ENCODE measurements at places on chromosomes 12 and 14.

DNA sequence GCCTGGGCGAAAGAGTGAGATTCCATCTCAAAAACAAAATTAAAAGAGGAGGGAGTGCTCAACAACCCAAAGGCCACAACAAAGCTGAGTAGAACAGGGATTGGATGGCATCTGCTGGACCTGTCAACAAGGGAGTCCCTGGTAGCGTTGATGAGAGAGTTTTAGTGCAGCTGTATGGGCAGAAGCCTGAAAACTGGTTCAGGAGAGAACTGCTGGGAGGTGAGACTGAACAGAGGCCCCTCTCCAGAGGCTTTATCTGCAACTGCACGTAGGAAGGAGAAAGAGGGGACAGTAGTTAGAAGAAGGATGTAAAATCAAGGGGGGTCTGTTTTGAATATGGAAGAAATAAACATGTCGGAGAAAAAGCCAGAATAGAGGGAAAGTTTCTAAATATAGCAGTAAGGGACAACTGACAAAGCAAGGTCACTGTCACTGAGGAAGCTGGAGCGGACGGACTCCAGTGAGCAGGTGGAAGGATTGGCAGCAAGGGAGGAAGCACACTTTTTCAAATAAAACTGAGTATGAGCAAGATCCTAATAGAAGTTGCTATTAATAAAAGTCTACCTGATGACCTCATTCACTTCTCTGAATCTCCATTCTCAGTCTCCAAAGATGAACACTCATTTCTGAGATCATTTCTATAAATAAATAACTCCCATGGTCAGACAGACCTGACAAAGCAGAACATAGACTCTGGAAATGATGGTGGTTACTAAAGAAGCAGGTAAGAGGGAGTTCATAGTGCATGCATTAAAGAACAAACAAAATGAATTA, 11.8 kb upstream of the ATF1 start:
- peak; percentile 92 for DNase-seq

GRCh38 chr12:64826234-64826633, 1.8 kb downstream of the TBC1D30 start:
- DNase-seq, result peak; percentile 65

GRCh38 chr14:95097385-95097784, 59.9 kb downstream of the DICER1 start:
- no peak for DNase-seq

DNA sequence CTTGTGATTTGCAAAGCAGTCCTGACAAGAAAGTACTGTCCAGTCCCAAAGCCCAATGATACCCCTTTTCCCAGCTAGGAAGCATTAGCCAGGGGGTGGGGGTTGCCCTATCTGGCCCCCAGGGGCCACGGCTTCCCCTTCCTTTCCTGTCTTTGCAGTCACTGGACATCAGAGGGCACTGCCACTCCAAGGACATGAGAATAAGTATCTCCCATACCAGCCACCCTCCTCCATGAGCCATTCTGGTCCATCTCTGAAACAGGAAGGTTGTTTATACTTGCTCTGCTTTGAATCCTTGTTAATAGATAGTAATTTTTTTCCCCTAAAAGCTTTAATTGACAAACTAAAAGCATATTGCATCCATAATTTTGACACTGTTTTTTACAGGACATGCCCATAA, 29.7 kb downstream of the RBM19 start:
- no peak for DNase-seq

GRCh38 chr14:65065719-65066118, 36.6 kb downstream of the MAX start:
- no peak for DNase-seq

GRCh38 chr14:60381909-60382308, 104.0 kb downstream of the C14orf39 start:
- no peak for DNase-seq

DNA sequence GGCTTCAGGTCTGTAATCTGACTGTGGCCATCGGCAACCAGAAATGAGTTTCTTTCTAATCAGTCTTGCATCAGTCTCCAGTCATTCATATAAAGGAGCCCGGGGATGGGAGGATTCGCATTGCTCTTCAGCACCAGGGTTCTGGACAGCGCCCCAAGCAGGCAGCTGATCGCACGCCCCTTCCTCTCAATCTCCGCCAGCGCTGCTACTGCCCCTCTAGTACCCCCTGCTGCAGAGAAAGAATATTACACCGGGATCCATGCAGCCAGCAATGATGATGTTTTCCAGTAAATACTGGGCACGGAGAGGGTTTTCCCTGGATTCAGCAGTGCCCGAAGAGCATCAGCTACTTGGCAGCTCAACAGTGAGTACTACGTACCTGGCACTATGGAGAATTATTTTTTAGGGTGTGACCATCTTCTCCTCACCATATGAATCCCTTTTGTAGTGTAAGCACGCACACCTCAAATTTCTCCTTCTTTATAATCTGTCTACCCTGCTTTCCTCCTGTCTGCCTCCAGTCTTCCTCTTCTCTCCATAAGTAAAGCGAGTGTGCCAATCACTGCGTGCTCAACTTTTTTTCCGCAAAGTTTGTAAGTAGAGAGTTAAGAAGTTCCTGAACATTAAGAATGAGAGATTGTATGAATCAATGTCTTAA, at the start of gene TPH2:
Gene TPH2, plus strand, starts transcription at position 118 of the 658 bp plus-strand sequence. Its CDS starts 142 bp downstream, at position 260.
- peak; percentile 61 for DNase-seq

GRCh38 chr14:50647753-50648152, 20.4 kb downstream of the SAV1 start:
- DNase-seq, result no peak

- DNase-seq, result peak; percentile 69
Observed at GRCh38 chr14:58272588-58273372, 25.6 kb upstream of the ARID4A start.

- no peak for DNase-seq
Observed at GRCh38 chr12:54472494-54473262, 724 bp downstream of the GTSF1 start.

DNA sequence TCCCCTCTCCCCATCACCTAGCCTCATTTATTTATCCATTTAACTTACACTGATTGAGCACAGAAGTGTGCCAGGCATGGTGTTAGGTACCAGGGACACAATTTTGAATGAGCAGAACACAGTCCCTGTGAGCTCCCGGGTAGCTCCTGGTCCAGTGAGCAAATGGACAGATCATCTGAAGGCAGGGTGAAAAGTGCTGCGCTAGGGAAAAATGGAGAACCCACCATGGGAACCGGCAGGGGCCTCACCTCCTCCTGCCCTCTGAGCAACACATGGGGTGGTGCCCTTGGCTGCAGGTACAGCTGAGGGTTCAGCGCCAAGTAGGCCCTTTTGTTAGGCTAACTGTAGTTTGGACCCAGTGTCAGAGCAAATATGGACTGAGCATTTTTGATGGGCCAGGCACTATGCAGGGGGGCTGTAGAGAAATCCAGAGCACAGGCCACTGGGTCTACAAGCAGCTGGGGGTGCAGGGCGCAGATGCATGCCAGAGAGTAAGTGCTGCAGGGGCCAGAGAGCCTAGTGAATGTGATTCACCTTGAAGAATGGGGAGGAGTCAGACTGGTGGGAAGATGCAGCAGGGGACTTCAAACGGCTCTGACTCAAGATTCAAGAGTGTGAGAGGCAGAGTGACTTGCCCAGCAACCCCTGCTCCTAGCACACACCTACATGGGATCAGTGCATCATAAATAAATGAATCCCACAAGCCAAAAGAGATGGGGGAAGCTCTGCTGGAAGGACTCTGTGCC, 28.2 kb downstream of the LTBP2 start:
- DNase-seq, result peak; percentile 92

DNA sequence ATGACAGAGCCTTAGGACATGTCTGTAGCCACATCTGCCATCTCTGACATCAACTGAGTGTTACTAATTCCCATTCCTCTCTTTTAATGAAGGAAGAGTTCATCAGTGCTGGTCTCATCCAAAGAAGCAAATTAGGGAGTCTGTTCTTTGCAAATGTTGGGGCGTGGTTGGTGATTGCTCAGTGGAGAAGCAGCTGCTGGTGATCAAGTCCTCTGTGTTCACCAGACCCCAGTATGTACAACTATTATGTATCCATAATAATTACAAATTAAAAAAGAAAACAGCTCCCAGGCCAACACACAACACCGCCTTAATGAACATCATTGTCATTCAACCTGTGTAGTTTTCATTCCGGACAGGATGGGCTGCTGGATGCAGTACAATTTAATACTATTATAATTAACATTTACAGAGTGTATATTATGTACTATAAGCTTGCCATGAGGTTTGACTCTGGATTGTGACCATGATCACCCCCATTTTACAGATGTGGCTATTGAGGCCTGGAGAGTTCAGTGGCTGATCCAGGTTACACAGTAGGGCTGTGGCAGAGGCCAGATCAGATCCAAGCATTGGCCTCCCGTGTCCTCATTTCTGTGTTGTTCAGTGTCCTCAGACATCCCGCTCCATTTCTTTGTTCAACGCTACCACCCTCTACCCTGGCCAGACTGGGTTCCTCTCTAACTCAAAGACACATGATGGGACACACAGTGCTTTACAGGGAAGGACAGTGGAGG, 179.0 kb downstream of the CHST11 start:
- no peak for DNase-seq

DNA sequence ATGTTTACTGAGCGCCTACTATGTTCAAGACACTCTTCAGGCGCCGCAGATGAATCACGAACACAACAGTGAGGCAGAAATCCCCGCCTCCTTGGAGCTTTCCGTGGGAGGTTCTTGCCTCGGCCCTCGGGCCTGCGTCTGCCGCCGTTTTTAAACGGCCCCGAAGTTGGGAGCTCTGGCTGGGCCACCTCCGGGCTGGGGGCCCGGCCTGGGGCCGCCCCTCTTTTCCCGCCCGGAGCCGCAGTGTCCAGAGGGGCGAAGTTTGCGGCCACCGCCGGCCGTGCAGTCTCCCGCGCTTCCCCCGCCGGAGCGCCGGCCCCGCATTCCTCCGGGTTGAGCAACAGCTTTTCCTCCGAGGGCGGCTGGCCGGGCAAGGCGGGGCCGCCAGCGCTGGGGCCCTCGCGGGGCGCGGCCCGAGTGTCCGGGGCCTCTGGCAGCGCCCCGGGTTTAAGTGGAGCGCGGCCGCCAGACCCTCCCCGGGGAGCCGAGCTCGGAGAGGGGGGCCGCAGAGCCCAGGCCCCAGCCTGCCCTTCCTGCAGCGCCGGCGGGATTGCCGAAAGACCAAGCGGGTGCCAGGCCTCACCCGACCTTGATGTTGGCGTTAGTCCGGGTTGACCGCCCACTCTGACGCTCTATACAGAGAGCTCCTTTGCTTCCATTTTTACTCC, 18.7 kb upstream of the CTDSP2 start:
- DNase-seq, result peak; percentile 76

DNA sequence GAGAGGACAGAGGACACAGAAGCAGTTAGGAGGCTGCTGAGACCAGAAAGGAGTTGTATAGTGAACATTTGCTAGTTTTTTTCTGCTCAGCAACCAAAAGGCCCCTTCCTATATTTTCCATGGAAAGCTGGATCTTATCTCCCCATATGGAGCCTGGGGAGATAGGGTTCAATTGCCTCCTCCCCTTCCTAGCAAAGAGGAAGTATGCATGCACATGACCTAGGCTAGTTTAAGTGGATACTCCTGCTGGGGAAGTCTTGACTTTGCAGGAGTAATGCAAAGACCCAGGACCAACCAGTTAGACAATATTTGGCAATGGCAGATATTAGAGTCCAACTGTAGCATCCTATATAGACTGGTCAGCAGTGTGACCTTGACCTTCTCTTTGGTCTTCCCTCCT, 15.1 kb downstream of the CHD8 start:
- DNase-seq, result no peak

GRCh38 chr14:95468448-95469133, 47.9 kb downstream of the SYNE3 start:
- no peak for DNase-seq

GRCh38 chr12:56188131-56188777, 1.0 kb downstream of the SMARCC2 start:
- DNase-seq, result peak; percentile 15

GRCh38 chr12:96107236-96107635, 71.8 kb upstream of the LTA4H start:
- DNase-seq, result no peak

DNA sequence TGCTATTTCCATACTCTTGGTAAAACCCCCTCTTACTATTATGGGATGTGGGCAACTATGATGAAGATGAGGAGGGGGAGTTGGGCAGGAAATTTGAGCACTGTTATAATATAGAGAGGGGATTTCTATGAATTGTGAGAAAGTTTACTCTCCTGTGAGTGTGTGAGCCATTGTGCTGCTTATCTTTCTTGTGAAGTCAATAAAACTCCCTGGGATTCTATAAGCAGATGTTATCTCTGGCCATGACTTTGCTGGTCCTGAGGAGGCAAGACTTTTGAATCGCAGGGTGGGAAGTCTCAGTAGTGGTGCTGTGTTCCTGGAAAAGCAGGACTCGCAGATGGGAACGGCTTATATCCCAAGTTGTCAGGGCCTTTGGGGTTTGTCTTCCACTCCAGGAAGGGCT, 62.2 kb downstream of the EMP1 start:
- no peak for DNase-seq

GRCh38 chr12:71605039-71605438, 58.6 kb downstream of the ZFC3H1 start:
- DNase-seq, result no peak

- DNase-seq, result peak; percentile 23
Observed at GRCh38 chr14:93788543-93789227, 400 bp upstream of the PRIMA1 start.

GRCh38 chr14:24178399-24179178, 6.7 kb downstream of the REC8 start:
- no peak for DNase-seq

GRCh38 chr14:23174296-23175184, 8.9 kb downstream of the SLC7A8 start:
- no peak for DNase-seq

DNA sequence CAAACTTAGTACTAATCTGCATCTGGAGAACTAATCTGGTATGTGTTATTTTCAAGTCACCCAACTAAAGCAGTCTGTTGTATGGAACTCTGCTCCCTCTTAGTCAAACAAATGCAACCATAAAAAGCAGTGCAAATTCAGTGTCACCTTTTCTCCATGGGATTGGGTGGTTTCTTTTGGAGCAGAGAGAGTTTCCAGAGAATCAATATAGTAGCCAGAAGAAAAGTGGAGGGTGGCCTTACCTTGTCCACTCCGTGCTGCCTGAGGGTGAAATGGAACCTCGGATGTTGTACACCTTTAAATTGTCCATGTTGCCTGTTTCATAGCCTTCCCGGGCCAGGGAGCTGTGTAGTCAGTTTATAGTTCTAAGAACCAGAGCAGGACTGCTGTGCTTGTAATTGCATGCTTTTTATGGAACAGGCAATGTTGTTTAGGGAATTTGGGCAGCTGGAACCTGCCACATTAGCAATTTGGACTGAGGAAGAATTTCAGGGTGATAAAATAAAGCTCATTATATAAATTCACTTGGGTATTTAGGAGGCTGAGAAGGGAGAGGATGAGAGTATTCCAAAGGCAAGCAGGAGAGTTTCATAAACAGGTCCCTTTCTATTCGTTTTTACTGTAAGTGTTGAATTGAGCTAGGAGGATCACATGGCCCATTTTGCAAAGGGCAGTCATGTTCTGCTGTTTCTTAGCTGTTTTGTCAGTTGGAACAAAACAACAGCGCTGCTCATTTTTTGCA, 60.5 kb downstream of the CRADD start:
- no peak for DNase-seq
